NCI-H2171 treated with DMSO at 0.1 percent for 48 hours (cell line): ENCODE measurements at places on chromosomes 3 and 15.

DNA sequence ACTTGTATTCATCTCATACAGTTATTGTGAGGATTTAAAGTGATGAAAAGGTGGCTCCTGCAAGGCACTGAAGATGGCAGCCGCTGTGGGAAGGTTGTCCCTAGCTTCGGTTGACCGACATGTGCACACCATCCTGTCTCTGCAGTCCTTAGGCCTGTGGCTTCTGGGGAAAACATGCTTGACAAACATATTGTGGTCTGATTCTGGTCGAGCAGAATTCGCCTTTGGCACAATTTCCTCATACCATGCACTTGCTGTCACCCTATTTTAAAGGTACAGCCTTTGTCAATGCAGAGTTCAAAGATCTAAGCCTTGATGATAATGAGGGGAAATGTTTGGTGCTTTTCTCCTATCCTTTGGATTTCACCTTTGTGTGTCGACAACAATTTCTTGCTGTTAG lies 50.9 kb downstream of the PRICKLE2 start:
- DNase-seq: no peak

DNA sequence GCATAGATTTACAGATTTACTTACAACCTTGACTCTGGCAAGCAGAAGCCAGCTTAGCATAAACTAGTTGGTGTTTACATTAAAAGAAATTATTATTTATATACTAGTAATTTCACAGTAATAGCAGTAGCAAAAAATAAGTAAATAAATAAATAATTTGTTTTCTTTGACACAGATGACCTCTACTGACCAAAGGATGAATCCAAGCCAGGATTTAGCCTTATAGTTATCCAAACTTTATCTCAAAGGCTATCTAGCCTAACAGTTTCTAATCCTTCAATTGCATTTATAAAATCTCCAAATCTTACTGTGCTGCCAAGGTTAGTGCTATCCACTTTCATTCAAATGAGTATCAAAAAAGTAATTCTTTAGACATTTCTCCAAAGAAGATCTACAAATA lies 64.3 kb downstream of the FRMD5 start:
- DNase-seq: no peak

DNA sequence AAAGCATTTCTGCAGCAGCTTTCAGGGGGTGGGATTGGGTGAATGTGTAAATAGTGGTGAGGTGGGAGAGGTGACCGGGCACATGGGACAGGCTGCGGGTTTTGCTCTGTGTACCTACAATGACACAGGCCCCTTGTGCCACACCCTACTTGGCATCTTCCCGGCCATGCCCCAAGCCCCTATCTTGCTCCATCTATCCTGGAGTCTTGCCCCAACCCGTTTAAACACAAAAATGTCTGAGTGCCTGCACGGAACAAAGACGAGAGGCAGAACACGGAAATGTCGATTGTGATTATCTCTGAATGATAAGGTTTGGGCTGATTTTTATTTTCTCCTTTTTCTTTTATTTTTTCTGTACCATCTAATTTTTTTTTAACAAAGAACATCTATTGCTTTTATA lies 46.0 kb upstream of the SLC6A1 start:
- no peak for DNase-seq

GRCh38 chr3:108479224-108479623 lies 31.2 kb downstream of the MYH15 start:
- no peak for DNase-seq

DNA sequence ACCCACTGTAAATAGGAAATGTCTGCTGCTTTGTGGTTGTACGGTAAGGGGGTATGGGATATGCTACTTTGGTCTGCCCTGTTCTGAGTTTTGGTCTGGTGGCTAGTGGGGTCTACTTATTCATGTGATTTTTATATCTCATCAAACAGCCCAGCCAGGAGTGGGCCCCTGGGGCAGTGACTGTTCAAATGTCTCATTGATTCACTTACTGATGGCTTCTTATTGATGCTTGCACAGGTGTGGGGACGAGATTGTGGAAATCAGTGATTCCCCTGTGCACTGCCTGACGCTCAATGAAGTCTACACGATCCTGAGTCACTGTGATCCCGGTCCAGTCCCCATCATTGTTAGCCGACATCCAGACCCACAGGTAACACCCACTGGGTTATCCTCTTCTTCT lies 38.5 kb downstream of the STARD5 start:
- no peak for DNase-seq

GRCh38 chr3:162540421-162540820 lies 1043.8 kb downstream of the OTOL1 start:
- no peak for DNase-seq

DNA sequence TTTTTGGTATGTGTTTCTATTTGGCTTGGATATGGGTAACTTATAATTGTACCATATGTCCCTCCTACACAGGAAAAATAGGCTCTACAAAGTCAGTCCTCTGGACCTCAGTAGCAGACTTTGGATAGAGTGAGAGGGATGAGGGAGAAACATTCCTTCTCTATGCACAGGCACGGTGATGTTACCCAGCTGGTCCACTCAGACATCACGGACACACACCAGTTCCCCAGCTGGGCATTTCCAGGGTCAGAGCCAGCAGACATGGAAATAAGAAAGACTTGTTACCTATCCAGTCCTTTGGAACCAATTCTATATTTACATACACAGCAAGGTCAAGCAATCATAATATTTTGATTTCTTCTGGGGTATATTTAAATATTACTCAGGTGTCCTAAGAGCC lies 433.1 kb upstream of the KCNMB2 start:
- DNase-seq: no peak

- DNase-seq: peak; percentile 61
Observed at GRCh38 chr3:37562876-37563275, 298.8 kb upstream of the CTDSPL start.

GRCh38 chr3:41794748-41795589 lies 166.9 kb downstream of the ULK4 start:
- no peak for DNase-seq

DNA sequence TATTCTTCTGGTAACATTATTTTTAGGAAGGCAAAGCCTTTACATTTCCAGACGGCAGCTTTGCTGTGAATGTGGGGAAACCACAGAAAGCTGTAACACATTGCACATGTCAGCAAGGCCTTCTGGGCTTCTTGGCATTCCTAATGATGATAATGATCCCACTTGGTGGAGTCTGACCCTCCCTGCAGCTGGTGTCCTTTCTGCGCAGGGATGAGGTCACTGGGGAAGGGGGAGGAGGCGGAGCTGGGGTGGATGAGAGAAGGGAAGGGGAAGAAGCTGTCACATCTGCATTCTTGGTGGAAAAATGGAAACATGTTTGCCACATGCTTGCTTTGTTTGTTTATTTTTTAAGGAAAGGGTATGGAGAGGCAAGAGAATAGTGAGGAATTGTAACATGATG lies 68.6 kb downstream of the FILIP1L start:
- peak; percentile 20 for DNase-seq

- DNase-seq: no peak
Observed at GRCh38 chr3:6962801-6963200, 101.9 kb downstream of the GRM7 start.

DNA sequence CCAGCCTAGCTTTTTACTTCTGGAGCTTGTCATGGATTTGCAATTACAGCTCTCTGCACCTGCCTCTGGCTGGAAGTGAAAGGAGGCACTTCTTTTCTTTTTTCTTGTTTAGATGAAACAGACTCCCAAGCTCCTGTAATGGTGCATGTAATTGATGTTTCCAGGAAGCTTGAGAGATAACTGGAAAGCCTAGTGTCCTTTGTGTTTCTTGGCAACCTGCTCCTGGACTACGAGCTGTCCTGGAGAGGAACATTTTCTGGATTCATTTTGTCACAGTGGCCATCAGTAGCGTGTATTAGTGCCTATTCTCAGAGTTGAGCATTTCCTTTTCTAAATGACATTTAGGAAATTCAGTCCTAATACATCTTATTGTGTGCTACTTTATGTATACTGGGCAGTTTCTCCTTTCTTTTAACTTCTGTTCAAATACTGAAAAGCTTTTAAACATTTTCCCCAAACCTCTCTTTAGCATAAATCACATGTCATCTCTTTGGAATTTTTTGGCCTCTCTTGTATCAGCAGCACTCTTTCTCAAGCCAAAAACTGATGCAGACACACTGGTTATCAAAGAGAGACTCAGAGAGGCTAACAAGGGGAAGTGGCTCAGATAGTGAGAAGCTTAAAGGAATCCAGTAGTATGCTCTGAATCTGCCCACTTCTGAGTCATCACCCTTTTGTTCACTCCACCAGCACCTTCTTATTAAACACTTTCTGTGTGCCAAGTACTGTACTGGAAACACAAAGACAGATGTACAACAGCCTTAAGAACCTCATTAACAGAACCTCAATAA lies 62.6 kb upstream of the SLC2A2 start:
- no peak for DNase-seq

GRCh38 chr15:96544162-96544756 lies 213.8 kb downstream of the NR2F2 start:
- no peak for DNase-seq

GRCh38 chr3:43372809-43373559 lies 86.6 kb downstream of the SNRK start:
- peak; percentile 2 for DNase-seq

- DNase-seq: no peak
Observed at GRCh38 chr3:129122412-129123011, 908 bp upstream of the RAB43 start.

GRCh38 chr3:104745313-104745712 lies 621.4 kb upstream of the ALCAM start:
- DNase-seq: no peak

DNA sequence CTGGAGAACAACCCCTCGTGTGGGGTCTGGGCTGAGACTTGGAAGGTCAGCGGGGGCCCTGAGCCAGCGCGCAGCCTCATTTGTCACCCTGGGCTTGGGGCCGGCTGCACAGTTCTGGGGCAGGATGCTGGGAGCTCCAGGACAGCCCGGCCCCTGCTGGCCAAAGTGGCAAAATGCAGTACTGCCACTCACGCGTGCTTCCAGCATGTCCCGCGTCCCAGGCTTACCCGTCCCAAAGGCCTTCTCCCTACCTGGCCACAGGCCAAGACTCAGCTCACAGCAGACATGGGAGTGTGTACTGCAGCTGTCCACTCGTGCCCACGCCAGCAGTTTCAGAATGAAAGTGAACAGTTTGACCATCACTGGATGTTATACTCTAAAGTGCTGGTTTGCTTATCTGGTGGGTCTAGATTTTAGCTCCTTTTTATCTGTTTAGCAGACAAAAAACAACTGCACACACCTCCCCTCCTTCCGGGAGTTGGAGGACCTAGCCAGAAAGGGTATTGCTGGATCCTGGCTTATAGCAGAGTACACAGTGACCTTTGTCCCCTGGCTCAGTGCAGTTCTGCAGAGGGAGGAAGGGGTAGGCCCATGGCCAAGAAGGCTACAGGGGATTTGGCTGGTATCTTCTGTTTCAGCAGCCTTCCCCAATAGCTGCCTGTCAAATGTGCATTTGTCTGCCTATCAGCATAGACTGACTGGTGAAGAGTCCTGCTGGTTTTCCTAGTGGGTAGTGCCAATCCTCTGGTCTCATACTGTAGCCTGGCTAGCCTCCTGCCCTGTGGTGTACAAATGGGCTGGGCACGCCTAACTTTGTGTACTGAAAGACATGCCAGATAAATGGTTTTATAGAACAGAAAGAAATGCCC lies 23.2 kb upstream of the IP6K2 start:
- DNase-seq: no peak

DNA sequence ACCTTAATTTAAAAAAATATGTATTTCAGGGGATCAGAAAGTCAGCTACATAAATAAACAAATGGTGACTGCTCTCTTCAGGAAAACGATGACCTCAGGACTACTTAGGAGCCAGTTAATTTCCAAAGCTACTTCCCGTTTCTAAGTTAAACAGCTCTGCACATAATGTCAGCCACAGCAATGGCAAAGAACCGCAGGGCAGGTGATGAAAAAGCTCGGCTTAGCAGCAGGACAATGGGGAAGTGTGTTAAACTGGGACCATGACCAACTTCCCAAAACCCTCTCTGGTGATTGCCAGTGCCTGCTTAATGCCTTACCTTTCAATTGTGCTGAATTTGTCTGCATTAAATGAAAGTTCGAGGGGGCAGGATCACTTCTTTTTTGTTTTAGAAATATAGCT lies 258.9 kb downstream of the FHIT start:
- no peak for DNase-seq

GRCh38 chr3:66304293-66304692 lies 83.5 kb downstream of the SLC25A26 start:
- DNase-seq: no peak

- DNase-seq: peak; percentile 49
Observed at GRCh38 chr3:113194823-113195401, 16.4 kb upstream of the BOC start.

DNA sequence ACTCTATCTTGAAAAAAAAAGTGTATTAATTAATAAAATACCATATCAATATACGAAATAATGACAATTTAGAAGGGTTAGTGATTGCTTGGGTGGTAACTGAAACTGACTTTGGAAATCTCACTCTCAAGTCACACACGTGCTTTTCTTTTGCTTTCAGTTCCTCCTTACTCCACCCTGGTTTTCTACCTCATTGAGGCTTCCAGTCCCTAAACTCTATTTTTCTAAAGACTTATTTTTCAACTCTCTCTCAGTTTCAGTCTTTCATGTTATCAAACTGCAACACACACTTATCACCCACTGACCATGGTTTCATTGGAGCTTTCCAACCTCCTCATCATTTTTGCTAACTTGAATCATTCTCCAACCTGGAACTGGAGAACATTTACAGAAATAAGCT lies 23.5 kb downstream of the IL12A start:
- no peak for DNase-seq

GRCh38 chr3:184717399-184717983 lies 5.6 kb upstream of the MAGEF1 start:
- no peak for DNase-seq

- DNase-seq: no peak
Observed at GRCh38 chr3:64291345-64291744, 66.1 kb upstream of the PRICKLE2 start.

GRCh38 chr3:138987181-138987580 lies 18.9 kb downstream of the PRR23A start:
- DNase-seq: no peak

- no peak for DNase-seq
Observed at GRCh38 chr15:95733931-95734330, 596.6 kb upstream of the NR2F2 start.

DNA sequence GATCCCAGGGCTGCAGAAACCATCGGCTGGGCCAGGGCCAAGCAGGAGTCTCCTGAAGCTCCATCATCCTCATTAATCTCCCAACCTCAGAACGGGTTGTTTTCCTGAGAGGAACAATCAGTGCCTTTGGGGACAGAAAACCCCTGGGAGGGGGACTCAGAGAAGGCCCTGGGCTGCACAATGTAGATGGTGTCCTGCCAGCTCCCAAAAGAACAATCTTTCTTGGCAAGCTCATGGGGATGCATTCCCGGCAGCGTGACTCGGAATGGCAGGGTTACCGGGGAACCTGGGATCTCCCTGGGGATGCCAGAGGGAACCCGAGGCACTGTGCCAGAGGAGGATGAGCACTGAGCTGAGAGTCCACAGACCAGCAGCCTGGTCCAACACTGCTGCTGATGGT lies 72.1 kb upstream of the ATP2B2 start:
- DNase-seq: no peak

- no peak for DNase-seq
Observed at GRCh38 chr15:77168616-77169015, 97.7 kb upstream of the TSPAN3 start.

DNA sequence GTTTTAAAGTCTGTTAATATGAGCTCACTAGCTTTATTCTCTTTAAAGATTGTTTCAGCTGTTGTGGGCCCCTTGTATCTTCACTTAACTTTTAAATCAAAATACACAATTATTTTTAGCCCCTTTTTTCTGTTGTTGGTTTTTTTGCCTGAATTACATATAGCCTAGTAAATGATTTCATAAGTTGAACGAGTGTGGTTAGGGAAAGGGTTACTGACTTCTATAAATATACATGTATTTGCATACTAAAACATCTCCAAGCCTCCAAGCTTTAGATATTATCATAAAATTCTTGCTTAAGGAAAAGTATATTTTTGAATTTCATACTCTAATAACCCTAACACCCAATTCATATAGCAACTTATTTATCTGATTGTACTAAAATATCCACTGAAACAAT lies 73.2 kb upstream of the ARL6 start:
- no peak for DNase-seq
